ENCODE measurements at places on chromosomes 2 and 18.

DNA sequence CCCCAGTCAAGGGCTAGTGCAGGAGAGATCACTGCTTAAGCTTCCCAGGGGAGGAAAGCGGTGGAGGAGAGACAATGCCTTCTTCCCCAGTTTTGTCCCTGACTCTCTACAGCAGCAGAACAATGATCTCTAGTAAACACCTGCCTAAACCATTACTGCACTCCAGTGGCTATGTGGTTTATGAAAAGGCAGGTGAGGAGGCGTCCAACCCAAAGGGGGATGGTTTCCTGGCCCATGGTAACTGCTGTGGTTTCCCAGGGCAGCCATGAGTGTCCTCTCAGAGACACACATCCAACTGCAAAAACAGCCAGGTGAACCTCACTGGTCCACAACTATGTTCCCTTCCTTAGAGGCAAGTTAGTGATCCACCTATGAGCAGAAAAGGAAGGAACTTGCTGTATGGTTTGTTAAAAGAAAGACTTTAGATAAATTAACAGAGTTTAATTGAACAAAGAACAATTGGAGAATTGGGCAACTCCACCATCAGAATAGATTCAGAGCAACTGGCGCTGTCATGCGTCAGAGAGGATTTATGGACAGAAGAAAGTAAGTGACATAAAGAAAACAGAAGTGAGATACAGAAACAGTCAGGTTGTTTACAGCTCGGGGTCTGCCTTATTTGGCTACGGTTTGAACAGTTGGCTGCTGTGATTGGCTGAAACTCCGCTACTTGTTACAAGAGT lies 4.8 kb upstream of the TTC39C start:
- no peak for DNase-seq

GRCh38 chr2:49914281-49914680 lies 760.0 kb upstream of the FSHR start:
- DNase-seq = no peak

DNA sequence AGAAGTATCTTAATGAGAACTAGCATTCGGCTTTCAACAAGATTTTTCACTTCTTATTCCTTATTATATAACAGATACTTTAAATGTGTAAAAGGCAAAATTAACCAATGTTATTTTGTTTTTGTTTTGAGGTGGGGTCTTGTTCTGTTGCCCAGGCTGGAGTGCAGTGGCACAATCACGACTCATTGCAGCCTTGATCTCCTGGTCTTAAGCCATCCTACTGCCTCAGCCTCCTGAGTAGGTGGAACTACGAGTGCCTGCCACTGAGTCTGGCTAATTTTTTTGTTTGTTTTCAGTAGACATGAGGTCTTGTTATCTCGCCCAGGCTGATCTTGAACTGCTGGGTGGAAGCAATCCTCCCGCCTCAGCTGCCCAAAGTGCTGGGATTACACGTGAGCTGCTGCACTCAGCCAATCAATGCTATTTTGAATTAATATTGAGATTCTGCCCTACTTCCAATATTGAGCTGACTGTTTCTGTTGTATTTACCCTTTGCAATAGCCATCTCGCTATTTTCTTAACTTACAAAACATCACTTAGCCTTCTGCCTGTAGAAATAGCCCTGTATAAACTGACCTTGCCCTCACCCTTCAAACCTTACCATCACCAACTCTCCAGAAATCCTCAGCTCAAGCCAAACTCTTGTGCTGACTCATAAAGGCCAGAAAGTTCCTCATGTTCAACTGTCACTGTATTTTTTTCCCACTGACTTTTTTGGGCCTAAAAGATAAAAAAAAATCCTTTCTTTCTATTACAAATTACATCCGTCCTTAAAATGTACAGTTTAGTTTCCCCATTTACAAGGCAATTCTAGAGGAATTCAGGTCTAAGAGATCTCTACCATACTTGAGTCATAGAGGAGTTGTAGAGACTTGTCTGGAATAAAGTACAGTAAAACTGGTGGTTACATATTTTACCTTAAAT lies 94.3 kb downstream of the OLA1 start:
- no peak for DNase-seq

- DNase-seq = no peak
These were observed 45.1 kb upstream of the TNP1 start for GRCh38 chr2:216904974-216905373.

DNA sequence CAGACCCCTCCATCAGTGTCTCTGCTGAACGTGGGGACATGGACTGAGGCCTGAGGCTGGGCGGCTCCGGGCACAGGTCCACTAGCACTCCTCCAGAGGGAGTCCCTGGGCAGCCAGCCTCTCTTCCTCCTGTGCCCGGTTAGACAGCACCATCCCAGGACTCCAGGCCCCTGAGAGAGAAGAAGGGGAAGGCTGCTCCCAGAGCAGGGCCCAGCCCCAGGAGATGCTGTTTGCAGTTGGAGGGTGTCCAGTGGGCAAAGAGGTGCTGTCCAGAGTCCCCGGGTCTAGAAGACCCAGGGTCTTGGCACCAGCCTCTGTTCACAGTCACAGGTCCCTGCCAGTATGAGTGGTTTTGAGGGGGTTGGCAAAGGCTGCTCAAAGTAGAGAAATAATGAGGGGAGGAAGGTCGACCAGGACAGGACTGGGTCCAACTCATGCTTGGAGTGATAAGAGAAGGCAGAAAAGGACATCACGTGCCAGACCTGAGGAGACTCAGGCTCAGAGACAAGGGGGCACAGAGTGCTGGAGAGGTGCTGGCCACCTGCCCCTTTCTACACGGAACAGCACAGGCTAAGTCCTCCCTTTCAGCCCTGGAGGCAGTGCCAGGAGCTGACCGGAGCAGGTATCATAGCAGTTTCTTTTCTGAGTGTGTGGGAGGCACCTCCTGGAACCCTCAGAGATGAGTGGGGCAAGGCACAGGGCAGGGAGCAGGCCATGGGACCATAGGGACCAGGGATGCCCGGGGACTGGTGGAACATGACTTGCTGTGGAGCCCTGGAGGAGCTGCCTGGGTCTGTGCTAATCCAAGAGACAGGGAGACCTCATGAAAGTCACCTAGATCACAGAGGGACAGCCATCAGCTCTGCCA lies 21.1 kb downstream of the CRACDL start:
- no peak for DNase-seq
